Activated gamma-delta T cell (primary cell): ENCODE measurements at places on chromosomes 11 and 22.

DNA sequence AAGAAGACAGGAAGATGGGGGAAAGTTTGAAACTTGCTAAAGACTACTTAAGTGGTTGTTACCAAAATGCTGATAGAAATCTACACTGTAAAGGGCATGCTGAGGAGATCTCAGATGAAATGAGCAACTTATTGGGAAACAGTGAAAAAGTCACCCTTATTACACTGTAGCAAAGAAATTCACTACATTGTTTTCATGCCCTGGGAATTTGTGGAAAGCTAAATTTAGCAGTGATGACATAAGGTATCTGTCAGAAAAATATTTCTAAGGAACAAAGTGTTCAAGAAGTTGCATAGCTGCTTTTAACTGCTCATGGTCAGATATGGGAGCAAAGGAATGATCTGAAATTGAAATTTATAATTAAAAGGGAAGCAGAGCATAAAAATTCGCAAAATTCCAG is 702.4 kb upstream of the LRRC4C start:
- no peak for DNase-seq

DNA sequence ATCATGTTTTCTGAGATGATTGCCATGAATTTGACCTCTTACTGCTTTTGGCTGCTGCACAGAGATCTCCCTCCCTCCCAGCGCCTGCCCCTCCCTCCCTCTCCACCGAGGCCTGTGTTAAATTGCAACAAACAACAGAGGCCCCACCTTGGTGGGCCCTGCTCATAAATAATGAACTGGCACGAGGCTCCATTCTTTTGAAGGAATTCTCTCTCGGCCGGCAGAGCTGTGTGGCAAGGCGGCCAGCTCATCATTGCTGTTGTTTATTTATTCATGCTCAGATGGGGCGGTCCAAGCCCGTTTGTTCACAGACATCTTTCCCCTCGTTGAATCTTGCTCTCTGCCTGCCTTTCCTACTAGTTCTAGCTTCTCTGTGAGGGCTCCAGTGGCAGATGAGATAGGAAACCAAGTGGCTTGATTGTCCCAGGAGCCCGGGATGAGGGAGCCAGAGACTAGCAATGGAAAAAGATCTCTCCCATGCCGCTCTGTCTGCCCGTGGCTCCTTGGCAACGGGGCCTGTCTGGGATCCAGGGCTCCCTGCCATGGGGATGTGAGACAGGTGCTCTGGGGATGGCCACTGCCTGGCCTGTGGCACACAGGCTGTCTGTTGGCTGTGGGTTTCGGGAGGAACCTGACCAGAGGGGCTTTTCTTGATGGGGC is 192.6 kb downstream of the DSCAML1 start:
- no peak for DNase-seq

- DNase-seq: no peak
Measured at GRCh38 chr11:9955391-9955790, 291.5 kb downstream of the SWAP70 start.

GRCh38 chr11:61580271-61580888 is 496 bp downstream of the SYT7 start:
- no peak for DNase-seq

GRCh38 chr11:112748713-112749543 is 212.3 kb upstream of the NCAM1 start:
- no peak for DNase-seq

DNA sequence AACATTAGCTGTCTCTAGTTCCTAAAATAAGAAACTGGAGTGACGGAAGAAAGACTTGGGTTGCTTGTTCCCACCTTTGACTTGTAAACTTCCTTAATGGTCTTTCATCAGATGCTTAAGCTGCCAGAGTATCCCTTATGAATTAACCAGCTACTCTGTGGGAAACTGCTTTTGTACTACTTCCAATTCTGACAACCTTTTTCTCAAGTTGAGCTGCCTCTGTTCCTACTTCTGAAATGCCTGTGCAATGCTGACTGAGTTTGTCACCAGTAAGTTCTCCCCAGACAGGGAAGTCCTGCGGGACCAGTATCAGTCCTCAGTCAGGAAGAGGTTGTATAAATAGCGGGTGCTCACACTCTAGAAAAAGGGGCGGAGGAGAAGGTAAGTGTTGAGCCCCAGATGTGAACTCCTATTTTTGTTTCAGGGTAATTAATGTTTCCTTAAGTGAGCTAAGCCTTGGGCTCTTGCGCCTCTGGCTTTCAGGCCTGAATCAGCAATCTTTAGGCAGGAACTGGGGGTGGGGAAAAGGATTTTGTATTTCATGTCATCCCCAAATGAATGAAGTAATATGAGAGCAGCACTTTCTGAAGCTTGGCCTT is 67.2 kb downstream of the CECR2 start:
- no peak for DNase-seq

- DNase-seq: no peak
Measured at GRCh38 chr22:29569011-29569678, 11.8 kb downstream of the NIPSNAP1 start.
